ENCODE measurements at places on chromosomes 3 and 15.

DNA sequence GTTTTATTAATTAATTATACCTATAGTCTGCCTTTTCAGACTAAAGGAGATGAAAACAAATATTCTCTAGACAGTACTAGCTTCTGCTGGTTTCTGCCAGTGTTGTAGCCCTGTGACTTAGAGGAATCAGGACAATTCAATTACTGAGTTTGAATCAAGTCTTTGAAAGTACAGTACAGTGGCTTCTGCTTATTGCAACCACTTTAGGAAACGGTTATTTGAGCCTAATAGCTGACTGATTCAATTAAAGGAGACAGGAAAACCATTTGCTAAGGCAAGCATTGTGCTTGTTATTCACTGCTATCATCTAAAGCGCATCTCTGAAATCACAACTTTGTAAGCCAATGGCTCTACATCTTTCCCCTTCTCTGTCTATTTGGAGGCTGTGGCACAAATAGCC is 90.1 kb upstream of the ARL6 start:
- DNase-seq: no peak

DNA sequence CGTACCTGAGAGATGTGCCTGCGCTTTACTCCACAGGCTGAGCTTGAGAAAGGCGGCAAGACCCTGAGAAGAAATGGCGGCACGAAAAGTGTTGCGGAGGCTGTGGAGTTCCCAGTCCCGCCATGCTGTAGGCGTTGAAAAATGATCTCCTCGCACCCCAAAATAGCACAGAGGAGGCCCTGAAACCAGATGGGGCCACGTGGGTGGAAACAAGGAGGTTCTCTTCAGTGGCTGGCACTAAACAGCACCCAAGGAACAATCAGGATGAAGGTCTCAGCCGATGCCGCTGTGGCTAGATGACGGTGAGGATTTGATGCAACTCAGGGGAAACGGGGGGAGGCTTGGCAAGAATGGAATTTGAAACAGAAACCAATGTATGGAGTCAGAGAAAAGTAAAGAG is 57.3 kb downstream of the TMEM212 start:
- no peak for DNase-seq

DNA sequence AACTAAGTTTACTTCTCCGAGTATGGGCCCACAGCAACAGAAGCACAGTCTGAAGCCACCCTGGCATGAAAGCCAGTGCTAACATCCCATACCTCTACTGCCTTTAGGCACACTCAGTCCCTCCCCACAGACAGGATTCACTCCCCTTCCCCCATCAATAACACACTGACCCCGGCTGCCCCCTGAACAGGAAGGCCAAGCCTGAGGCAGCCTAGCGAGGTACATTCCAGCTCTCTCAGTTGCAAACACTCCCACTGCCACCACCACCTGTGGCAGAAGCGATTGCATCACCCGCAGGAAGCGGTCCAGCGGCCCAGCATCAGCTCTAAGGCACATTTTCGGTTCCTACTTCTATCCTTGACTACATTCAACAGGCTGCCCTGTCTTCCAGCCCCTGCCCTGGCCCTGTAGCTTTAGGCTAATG is 7.0 kb upstream of the BMF start:
- DNase-seq: no peak

DNA sequence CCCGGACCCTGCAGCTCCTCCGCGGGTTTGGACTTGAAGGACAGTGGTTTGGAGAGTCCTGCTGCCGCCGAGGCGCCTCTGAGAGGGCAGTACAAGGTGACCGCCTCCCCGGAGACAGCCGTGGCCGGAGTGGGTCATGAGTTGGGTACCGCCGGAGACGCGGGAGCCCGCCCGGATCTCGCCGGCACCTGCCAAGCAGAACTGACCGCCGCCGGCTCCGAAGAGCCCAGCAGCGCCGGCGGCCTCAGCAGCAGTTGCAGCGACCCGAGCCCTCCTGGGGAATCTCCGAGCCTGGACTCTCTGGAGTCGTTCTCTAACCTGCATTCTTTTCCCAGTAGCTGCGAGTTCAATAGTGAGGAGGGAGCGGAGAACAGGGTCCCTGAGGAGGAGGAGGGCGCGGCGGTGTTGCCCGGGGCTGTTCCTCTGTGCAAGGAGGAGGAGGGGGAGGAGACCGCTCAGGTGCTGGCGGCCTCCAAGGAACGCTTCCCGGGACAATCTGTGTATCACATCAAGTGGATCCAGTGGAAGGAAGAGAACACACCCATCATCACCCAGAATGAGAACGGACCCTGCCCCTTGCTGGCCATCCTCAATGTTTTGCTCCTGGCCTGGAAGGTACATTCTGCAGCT is 634 bp downstream of the MINDY2 start:
- DNase-seq: peak; percentile 1

DNA sequence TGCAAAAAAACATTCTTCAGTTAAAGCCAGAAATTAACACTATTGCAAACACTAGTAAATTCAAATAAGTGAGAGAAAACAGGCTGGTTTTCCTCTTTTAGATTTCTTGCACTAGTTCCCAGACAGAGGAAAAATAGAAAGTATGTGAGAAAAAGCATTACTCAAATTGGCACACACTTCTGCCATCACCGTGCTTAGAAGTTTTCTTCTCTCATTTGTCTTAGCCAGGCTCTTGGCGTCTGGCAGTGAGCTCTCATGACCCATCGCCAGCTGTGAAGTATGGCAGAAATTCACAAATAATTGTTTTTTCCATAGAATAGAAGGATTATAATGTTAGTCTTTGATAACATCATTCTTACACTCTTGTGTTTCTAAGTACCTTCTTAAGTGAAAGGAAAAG is 515.9 kb downstream of the GBE1 start:
- no peak for DNase-seq

DNA sequence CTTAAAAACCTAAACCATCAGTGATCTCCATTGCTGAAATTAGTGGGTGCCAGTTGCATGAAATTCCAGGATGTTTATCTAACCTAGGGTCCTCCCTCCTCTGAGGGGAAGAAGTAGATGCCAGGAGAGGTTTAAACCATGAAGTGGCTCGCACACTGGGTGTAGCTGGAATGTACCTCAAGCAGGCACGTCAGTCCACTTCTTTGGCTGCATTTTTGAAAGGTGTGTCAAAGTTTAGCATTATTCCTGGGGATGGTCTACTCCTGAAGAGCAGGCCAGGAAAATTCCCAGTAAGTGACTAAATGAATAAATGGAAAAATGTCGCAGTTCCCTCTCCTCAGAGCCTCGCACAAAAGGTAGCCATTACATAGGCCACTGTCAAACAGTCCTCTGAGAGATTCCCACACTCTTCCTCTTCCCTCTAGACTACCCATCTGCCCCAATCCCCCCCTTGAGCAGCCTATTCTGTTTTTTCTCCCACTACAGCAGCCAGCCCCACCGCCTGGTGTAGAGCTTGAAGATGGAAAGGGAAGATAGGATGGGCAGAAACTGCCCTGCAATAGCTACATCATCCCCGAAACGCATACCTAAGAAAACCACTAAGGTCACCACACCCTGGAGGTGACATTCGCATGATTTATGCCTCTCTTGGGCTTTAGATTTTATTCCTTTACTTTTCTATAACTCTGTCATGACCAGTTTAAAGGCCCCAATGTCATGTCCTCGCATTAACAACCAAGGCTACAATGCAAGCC is 655 bp upstream of the TMOD3 start:
- no peak for DNase-seq

- no peak for DNase-seq
Observed at GRCh38 chr3:99131876-99132275, 230.4 kb upstream of the DCBLD2 start.

GRCh38 chr15:43243020-43243645 is 22.3 kb upstream of the EPB42 start:
- DNase-seq: no peak

DNA sequence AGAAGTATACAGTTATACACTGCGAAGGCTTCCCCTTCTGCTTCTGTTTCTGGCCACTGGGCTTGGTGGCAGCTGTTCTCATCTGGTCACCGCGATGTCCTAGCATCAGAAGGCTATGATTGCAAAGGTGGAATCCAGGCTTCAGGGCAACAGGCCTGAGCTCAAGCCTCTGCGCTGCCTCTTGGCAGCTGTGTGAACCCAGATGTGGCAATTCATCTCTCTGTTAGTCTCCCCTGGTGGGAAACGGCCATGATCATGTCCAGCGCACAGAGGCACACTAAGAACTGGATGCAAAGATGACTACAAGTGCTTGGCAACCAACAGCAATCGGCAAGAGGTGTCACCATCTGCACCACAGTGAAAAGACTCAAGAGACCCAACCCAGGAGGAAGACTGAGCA is 78.9 kb downstream of the PCSK6 start:
- DNase-seq: no peak

DNA sequence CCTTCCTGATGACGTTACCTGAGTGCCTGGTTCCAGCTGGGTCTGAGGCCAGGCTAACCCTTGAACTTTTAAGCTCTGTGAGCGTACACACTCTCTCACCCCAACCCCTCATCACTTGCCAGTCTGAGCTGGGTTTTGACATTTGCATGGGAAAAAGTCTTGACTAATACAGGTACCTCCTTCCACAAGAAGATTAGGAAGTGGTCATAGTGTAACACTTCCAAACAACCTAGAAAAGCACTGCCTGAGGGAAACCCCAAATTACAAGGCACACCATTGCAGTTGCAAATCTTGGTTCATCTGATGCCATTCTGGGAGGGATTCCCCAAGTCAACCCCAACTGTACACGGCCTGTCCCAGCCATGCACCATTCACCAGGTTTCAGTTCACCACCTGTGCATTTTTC is 499.8 kb downstream of the FOXP1 start:
- DNase-seq: no peak

GRCh38 chr3:194964809-194965208 is 279.1 kb downstream of the FAM43A start:
- DNase-seq: no peak

- no peak for DNase-seq
Observed at GRCh38 chr3:140050396-140050795, 115.4 kb downstream of the CLSTN2 start.

- DNase-seq: no peak
Observed at GRCh38 chr3:52649461-52650210, 36.1 kb downstream of the PBRM1 start.

DNA sequence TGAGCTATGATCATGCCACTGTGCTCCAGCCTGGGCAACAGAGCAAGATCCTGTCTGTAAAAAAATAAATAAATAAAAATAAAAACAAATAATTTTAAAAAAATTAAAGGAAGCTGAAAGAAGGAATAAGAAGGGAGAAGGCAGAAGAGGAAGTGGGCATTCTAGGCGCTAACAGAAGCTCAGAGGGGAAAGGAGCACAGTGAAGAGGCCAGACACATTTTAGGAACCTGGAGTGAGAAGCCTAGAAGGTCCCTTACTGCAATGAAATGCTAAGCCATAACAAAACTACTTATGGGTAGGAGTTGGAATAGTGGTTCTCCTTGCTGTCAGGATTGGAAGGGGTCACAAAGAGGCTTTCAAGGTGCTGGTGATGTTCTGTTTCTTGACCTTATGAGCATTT is 64.0 kb downstream of the ITGB5 start:
- DNase-seq: no peak

GRCh38 chr3:25339225-25339624 is 88.8 kb upstream of the RARB start:
- DNase-seq: no peak

GRCh38 chr3:55484801-55485791 is 2.0 kb downstream of the WNT5A start:
- no peak for DNase-seq

- no peak for DNase-seq
Observed at GRCh38 chr3:66502981-66503380, 2.2 kb upstream of the LRIG1 start.

- no peak for DNase-seq
Observed at GRCh38 chr3:184842433-184842832, 30.5 kb downstream of the VPS8 start.

DNA sequence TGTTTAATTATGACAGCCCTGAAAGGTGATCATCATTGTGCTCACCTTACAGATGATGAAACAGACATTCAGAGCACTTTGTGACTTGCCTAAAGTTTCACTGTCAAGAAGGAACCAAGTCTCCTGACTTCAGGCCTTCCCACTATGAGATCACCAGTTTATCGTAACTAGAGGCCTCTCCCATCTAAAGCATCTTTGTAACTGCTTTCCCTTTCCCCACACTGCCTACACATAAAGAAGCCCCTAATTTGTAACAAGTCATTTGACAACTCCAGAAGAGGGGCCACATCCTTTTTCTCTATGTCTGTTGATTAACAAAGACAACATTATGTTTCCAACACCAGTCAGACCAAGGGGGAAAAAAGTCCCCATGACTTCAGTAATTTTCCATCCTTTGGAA is 1.1 kb downstream of the KLHL6 start:
- DNase-seq: no peak

GRCh38 chr15:71142780-71143179 is 27.5 kb downstream of the THSD4 start:
- no peak for DNase-seq

GRCh38 chr15:36585774-36586173 is 6.3 kb downstream of the CDIN1 start:
- no peak for DNase-seq

- DNase-seq: no peak
Observed at GRCh38 chr3:44761101-44761423, 357 bp downstream of the KIAA1143 start.

DNA sequence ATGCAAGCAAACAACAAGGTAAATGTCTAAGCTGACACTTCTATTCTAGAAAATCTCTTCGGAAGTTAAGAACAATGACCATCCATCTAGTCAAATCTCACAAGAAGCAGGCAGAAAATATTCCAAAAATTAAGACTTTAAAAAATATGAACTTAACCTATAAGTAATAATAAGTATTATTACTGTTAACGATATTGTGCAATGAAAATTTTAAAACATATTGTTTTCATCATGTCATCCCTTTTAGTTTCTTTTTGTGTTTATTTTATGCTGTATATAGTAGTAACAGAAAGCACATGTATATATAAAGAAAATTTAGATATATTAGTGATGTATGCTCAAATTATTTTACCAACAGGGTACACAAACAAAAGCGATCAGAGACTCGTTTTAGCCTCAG is 4.1 kb downstream of the HDGFL3 start:
- DNase-seq: no peak

GRCh38 chr15:63615935-63616334 is 18.7 kb downstream of the FBXL22 start:
- DNase-seq: no peak

DNA sequence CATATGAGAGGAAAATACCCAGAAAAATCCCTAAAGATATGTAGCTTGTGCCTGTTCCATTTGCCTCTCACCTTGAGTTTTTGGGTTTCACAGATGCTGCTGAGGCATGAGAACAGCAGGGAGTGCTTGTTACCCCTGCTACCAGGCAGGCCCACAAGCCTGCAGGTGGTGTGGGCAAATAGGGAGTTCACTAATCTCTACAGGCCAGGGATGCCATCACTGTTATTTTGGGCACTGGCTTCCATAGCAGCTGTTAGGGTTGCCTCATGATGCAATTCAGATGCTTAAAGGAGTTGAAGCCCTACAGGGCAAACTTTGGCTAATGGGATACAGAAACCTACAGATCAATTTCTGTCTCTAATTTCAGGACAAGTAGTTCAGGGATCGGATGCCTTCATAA is 873.5 kb downstream of the OTOL1 start:
- DNase-seq: no peak

- no peak for DNase-seq
Observed at GRCh38 chr3:38205472-38205805, 40.1 kb downstream of the OXSR1 start.
